Activated naive CD4-positive, alpha-beta T cell treated with Interleukin-2 at 50 U/mL for 16 hours (primary cell): ENCODE measurements at places on chromosomes 2 and 18.

DNA sequence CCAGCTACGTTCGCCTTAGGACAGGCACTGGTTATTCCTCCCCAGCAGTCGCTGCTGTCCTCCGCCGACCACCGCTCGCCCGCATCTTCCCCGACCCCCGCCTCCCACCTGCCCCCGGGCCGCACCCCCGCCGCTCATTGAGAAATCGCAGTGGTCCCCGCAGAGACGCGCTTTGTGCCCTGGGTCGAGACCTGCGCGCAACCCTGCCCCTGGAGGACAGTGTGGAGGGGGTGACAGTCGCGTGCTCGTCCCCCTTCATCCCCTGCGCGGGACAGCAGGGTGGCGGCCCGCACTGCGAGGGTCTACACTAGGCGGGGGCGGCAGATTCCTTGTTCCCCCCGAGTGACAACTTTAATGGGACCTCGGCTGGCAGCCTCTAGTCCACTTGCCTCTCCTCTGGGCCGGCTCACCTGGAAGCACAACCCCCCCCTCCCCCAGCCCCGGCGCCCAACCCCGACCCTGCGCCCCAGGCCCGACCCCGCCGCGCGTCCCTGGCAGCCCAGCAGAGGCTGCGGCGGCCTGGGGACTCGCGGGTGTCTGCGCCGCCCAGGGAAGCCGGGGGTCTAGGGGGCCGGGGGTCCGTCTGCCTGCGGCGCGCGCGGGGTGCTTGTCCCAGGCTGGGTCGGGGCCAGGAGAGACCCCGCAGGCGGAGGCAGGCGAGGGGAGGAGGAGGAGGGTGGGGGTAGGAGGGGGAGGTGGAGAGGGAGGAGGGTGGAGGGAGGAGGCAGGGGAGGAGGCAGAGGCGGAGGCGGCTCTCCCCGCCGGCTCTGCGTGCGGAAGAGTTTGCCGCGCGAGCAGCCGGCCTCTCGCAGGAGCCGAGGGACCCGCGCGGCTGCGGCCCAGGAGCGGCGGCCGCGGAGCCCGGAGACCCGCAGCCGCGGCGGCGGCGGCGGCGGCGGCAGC lies at the start of gene NPAS2:
NPAS2 (plus strand) TSS at position 770 of the 903 bp plus-strand sequence. CDS start 84,616 bp downstream, outside the sequence.
- DNase-seq = no peak

DNA sequence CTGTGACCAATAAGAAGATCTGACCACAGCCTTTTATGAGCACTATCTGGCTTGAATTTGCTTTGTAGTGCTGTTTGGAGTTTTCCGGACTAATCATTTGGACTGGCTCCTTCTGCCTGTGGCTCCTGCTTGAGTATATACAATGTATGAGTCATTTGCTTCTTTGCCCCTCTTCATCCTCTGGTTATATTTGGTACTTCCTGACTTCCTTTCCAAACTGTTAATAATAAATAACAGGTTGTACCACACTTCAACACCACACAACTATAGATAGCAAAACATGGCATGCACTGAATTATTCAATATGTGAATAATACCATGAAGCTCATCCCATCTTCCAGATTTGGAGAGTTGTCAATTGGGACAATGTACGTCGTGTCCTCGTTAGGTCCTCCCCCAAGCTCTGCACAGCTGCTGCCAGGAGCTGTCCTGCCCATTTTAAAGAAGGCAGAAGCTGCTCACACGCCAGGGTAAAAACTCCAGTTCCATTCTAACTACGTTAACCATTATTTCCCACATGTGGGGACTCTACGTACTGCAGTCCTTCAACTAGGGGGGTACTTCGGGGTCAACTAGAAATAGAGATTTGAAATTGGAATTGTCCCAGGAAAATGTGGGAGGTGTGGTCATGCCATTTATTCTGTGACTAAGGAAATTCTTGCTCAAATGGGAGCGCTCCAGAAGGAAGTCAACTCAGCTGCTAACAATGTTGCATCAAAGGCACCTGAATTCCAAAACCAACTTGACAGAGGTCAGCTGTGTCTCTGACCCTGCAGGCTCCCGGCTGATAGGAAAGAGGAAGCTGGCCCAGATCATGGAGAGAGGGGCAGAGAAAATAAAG lies 38.1 kb downstream of the ST8SIA5 start:
- no peak for DNase-seq

DNA sequence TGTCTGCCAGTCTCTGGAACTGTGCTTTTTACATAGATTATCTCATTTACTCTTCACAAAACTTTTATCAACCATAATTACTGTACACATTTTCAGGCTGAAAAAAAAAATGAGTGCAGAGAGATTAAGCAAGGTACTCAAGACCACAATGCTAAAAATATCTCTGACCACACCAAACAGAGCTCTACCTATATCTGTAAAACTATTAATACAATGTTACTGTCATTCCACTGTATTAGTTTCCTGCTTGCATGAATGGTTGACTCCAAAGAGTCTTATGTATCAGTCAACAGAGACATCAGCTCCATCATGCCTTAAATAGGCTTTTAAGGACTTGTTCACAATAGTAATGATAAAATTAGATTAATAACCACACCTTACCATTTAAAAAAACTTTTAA lies 134.7 kb upstream of the CCDC150 start:
- no peak for DNase-seq

GRCh38 chr2:206231669-206232286 lies 42.7 kb upstream of the ZDBF2 start:
- DNase-seq = no peak

- no peak for DNase-seq
These were observed 289.6 kb downstream of the PARD3B start for GRCh38 chr2:204834716-204835384.

- no peak for DNase-seq
These were observed 120.1 kb upstream of the REV1 start for GRCh38 chr2:99609851-99610381.

- DNase-seq = no peak
These were observed 99.9 kb downstream of the TRIB2 start for GRCh38 chr2:12816379-12817306.

- no peak for DNase-seq
These were observed 49.9 kb downstream of the TRAF3IP1 start for GRCh38 chr2:238370094-238370822.

- no peak for DNase-seq
These were observed 8.6 kb upstream of the KCNE4 start for GRCh38 chr2:223043164-223043941.

DNA sequence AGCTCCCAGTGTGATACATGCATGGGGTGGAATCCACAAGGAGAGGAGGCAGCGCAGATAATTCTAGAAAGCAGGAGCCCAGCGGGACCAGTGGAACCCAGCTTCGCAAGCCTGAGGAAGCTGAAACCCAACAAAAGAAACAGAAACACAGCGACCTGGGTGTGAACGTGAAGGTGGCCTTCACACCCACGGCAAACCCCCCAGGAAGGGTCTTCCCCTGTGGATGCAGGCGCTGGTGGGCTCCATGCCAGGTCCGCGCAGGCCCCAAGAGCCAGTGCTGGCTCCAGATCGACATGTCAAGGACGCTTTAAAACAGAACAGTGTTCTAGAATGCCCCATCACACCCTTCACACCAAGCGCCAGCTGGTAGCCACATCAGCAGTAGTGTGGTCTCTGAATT lies 22.1 kb downstream of the KIF1A start:
- DNase-seq = no peak

GRCh38 chr2:11649093-11649492 lies 20.9 kb downstream of the NTSR2 start:
- DNase-seq = no peak

DNA sequence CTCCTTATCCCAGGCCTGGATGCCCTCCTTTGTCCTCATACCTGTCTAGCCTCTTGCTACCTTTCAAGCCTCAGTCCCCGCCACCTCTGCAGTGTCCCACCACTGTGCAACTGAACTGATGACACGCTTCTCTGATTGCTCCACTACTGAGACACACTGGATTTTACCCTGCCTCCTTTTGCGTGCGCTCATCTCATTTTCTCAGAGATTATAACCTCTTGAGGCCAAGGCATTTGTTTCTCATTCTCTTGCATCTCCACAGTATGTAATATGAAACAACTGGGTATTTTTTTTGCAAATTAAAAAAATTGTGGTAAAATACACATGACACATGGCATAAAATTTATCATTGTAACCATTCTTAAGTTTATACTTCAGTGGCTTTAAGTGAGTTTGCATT lies 95.4 kb downstream of the PRKCE start:
- no peak for DNase-seq

DNA sequence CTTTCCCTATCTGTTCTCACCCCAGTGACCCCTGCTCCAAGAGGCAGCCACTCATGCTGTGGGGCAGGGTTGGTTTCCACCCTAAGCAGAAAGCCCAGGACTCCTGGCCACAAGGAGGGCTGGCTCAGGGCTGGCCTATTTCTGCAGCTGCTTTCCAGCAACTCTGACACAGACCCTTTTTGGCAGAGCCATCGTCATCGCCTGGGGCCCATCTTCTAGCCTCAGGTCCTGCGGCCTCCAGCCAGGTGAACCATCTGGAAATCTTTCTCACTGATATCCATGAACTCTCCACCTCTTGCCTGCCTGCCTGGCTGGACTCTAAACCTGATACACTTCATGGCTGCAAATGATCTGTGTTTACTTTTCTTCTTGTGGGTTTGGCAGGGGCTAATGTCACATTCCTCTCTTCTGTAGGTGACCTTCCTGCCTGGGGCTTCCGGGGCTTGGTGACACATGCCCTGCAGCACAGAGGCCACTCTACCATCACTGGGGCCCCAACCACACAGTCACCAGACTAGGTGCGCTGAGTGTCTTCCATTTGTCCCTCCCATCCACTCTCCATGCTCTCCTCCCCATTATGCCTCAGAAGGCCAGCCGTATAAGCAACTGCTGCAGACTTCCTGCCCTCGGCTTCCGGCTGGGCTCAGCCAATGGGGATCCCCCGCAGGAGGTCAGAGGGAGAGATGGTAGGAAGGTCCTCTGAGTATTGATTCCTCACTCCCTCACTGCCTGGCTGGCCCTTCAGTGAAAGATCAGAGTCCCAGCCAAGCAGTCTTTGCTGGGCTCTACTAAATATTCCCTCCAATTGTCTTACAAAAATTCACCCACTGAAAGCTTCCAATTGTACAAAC lies 9.7 kb upstream of the COPS8 start:
- DNase-seq = no peak

DNA sequence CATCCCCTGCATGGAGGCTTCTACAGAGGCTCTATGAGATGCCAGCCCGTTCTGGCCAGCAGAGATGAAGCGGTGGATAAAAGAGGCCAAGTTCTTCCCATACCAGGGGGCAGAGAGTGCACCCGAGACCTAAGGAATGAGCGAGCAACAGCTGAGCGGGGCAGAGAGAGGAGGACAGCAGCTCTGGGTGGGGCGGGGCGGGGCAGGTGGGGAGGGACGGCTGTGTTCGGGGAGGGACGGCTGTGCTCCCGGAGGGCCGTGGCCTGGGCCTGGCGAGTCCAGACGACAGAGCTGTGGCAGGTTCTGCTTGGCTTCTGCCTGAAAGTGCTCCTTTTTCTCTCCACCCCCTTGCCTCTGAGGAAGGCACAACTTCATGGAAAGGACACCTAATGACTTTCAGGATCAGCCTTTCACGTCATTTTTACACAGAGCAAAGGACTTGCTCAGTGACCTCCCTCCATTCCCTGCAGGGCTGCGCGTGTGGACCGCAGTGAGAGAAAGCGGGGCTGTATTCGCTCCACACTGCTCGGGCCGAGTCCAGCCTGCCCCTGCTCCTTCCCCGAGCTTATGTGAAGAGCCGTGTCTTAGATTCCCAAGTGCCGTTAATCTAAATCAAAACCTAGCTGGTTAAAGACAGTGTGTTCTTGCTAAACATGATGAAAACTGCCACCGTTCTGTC lies 232.9 kb downstream of the HDAC4 start:
- no peak for DNase-seq

DNA sequence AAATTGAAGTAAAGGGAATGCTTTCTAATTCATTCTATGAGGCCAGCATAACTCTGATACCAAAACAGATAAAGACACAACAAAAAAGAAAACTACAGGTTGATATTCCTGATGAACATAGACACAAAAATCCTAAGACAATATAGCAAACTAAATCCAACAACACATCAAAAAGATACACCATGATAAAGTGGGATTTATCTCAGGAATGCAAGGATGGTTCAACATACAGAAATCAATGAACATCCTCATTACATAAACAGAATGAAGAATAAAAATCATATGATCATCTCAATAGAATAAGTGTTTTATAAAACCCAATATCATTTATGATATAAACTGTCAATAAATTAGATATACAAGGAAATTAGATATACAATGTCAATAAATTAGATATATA lies 65.7 kb downstream of the ZSWIM2 start:
- no peak for DNase-seq

DNA sequence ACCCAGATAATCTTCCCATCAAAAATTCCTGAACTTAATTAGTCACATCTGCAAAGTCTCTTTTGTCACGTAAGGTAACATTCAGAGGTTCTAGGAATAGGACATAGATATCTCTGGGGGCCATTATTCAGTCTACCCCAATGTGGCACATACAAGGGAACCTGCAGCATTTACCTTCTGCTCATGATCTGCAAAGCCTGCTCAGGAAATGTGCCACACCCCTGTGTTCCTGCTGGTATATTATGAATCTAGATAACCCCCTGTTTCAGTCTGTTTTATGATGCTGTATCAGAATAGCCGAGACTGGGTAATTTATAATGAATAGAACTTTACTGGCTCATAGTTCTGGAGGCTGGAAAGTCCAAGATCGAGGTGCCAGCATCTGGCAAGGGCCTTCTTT lies 103.5 kb downstream of the ARL4C start:
- DNase-seq = no peak

- no peak for DNase-seq
These were observed 1.3 kb downstream of the SLC23A3 start for GRCh38 chr2:219168526-219168925.

DNA sequence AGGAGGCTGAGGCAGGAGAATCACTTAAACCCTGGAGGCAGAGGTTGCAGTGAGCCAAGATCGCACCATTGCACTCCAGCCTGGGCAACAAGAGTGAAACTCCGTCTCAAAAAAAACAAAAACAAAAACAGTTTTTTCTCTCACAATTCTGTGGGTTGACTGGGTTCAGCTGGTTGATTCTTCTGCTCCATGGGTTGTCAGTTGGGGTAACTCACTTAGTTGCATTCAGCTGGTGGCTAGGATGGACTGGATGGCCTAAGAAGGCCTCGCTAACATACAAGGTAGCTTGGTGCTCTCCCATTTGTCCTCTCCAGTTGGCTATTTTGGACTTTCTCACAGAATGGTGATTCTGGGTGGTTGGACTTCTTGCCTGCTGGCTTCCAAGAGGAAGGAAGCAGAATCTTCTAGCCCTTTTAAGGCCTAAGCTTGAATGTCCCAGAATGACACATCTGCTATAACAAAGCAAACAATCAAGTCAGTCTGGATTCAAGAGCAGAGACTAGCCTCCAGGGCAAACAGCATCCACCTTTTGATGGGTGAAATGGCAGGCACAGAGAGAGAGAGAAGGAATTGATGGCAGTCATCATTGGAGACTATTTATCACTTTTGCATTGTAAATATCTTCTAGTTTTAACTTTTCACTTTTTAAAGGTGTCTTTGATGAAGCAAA lies 17.9 kb downstream of the LAMA3 start:
- DNase-seq = no peak

GRCh38 chr18:45571195-45571594 lies 44.1 kb upstream of the SLC14A2 start:
- DNase-seq = no peak

- no peak for DNase-seq
These were observed 1.7 kb upstream of the GMPPA start for GRCh38 chr2:219496825-219497494.

GRCh38 chr2:127957240-127957639 lies 70.6 kb downstream of the SAP130 start:
- DNase-seq = no peak
